Uterus (tissue), 4 donors: ENCODE measurements at places on chromosomes 6 and 20.

GRCh38 chr20:47027042-47027441 lies 132.4 kb downstream of the EYA2 start:
- no peaks in the 10 kb centered on the region for H3K36me3 ChIP-seq
- DNase-seq = no peak
- no peaks in the 10 kb centered on the region for H3K27me3 ChIP-seq

DNA sequence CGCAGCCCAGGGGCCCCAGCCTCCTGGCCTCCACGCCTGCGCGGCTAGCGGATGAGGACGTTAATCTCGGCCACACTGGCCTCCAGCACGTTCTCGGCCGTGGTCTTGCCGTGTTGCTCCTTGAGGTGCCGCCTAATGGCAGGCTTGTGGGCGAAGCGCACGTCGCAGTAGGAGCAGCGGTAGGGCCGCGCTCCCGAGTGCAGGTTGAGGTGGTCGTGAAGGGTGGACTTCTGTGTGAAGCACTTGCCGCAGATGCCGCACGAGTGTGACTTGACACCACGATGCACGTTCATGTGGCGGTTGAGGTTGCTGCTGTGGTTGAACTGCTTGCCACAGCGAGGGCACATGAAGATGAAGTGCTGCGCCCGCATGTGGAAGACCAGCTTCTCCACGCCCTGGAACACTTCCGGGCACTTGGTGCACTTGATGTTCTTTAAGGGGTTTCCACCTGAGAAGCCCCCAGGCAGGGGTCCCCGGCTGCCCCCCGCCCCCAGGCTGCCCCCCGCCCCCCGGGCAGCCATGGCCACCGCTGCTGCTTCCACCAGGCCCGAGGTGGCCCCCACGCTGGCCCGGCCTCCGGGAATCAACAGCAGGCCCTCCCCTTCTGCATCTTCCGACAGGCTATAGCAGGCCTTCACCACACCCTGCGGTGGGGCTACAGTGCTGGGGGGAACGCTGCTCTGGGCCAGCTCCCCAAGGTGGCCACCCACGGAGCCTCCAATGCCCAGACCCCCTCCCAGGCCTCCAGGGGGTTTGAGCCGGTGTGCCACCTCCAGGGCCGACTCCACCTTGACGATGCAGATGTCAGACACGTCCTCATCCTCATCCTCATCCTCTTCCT lies 1.8 kb downstream of the ZBTB12 start:
- H3K27me3 ChIP-seq = no peaks in the 10 kb centered on the region
- no peaks in the 10 kb centered on the region for H3K4me1 ChIP-seq
- peak; percentile 31 for DNase-seq
- H3K4me3 ChIP-seq = no peak overlapping the region
- no peak overlapping the region for H3K27ac ChIP-seq

- no peak overlapping the region for H3K27ac ChIP-seq
- no peaks in the 10 kb centered on the region for H3K36me3 ChIP-seq
- no peaks in the 10 kb centered on the region for H3K27me3 ChIP-seq
Measured at GRCh38 chr6:149261364-149262040, 56.0 kb upstream of the TAB2 start.

DNA sequence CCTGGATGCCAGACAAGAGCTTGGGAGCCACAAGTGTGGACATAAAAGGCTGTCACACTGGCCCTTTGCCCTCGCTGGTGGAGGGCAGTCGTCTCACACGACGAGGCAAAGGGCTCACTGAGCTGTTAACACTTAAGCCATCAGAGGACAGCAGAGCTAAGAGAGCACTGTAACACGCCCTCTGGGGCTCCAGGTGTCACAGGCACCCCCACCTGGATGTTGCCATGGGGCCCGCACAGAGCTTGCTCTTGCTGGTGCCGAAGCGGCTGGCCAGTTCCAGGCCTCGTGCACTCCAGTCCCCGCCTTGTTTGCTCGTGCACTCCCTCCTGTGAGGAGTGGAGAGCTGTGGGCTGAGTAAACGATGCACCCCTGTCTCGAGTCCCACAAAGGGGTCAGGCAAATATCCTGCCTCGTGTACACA lies 37.4 kb downstream of the SLC35D3 start:
- H3K27me3 ChIP-seq = no peaks in the 10 kb centered on the region
- no peak overlapping the region for H3K27ac ChIP-seq
- no peak overlapping the region for H3K4me3 ChIP-seq
- DNase-seq = no peak
- H3K4me1 ChIP-seq = no peaks in the 10 kb centered on the region

GRCh38 chr20:57829805-57830514 lies 120.1 kb upstream of the PMEPA1 start:
- H3K27ac ChIP-seq = no peak overlapping the region
- no peaks in the 10 kb centered on the region for H3K36me3 ChIP-seq
- DNase-seq = no peak
- H3K27me3 ChIP-seq = no peaks in the 10 kb centered on the region
- H3K4me3 ChIP-seq = no peak overlapping the region

GRCh38 chr6:96015518-96016333 lies at the start of gene FUT9:
TSS of gene FUT9 (plus strand) at chr6:96015974. CDS start at chr6:96203156, 187,182 bp downstream.
- no peaks in the 10 kb centered on the region for H3K36me3 ChIP-seq
- H3K27me3 ChIP-seq = no peaks in the 10 kb centered on the region
- no peak within 1 kb of the TSS for H3K27ac ChIP-seq
- peaks cover 4% of the 10 kb centered on the region for H3K4me1 ChIP-seq
